NCI-H446 treated with DMSO at 0.1 percent for 48 hours (cell line): ENCODE measurements at places on chromosomes 13 and 19.

DNA sequence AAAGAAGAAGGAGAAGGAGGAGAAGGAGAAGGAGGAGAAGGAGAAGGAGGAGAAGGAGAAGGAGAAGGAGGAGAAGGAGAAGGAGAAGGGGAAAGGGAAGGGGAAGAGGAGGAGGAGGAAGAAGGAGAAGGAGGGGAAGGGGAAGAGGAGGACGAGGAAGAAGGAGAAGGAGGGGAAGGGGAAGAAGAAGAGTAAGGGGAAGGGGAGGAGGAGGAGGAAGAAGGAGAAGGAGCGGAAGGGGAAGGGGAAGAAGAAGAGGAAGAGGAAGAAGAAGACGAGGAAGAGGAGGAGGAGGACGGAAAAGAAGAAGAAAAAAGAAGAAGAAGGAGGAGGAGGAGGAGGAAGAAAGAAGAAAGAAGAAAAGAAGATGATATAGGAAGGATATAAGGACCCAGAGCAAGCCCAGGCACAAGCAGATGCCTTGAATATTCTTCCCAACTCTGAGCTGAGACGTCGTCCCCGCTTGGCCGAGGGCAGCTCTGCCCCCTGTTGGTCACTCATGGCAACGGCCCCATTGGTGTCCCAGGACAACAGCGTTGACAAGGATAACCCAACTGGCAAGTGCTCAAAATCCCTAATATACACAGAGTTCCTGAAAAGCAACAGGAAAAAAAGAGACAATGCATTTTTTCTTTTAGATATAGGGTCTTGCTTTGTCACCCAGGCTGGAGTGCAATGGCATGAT, 30.6 kb upstream of the IGSF23 start:
- DNase-seq, result no peak

- DNase-seq, result no peak
Measured at GRCh38 chr13:32165796-32166195, 134.2 kb downstream of the FRY start.

GRCh38 chr13:101157261-101157660, 259.0 kb downstream of the NALCN start:
- DNase-seq, result no peak

DNA sequence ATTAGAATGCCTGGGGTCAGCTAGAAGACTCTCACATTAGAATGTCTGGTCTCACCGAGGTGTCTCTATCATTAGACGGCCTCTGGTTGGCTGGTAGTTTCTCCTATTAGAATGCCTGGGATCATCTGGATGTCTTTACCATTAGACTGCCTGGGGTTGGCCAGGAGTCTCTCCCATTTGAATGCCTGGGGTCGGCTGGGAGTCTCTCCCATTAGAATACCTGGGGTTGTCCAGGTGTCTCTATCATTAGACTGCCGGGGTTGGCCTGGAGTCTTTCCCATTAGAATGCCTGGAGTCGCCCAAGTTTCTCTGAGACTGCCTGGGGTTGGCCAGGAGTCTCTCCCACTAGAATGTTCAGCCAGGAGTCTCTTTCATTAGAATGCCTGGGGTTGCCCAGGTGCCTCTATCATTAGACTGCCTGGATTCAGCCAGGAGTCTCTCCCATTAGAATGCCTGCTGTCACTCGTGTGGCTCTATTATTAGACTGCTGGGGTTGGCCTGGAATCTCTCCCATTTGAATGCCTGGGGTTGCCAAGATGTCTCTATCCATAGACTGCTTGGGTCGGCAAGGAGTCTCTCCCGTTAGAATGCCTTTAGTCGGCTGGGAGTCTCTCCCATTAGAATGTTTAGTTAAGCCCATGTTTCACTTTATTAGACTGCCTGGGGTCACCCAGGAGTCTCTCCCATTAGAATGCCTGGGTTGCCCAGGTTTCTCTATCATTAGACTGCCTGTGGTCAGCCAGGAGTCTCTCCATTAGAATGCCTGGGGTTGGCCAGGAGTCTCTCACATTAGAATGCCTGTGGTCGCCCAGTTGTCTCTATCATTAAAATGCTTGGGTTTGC, 1467.8 kb downstream of the UQCRFS1 start:
- no peak for DNase-seq

- no peak for DNase-seq
Measured at GRCh38 chr19:32418155-32418554, 12.6 kb downstream of the DPY19L3 start.

- DNase-seq, result no peak
Measured at GRCh38 chr19:50327013-50327412, 2.2 kb downstream of the KCNC3 start.

DNA sequence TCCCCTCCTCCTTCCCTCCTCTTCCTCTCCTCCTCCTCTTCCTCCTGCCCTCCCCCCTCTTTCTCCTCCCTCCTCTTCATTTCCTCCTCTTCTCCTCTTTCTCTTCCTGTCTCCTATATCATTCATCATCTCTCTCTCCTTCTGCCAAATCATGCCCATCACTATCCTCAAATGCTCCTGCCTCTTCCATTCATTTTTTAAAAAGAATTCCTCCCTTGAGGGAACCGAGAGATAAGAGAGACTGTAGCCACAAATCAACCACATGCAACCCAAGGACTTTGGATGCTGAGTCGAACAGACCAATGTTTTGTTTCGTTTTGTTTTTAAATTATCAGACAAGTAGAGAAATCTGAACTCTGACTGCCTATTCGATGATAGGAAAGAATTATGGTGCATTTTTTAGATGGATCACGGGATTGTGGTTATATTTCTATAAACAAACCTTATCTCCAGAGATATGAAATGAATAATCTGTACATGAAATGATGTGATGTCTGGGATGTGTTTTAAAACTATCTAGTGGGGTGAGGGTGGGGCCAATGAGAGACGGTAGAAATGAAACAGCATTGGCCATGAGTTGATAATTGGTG, 9.5 kb upstream of the ZNF541 start:
- DNase-seq, result no peak

- no peak for DNase-seq
Measured at GRCh38 chr13:33381906-33382305, 96.4 kb upstream of the STARD13 start.

DNA sequence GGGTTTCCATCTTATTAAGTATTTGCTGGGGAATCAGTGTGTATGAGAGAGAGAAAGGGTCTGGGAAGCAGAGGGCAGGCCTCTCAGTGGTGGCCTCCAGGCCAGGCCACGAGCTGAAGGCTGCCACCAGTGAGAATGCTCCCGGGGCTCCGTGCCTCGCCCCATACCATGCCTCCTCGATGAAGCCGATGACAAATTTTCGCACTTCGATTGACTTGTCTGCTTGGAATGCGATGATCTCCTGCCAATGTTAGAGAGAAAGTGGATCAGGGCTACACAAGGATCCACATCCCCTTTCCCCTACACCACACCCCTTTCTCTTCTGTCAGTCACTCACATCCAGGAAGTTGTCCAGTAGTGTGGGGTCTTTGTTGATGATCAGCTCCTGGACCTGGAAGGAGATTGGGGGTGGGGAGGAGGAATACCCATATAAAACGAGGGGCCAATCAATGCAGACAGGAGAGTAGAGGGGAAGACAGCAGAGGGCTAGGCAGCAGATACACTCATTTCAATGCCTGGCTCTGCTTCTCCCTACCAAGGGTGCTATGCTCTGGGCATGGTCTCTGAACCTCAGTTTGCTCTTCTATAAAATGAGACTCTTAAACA, 10.7 kb downstream of the SYMPK start:
- no peak for DNase-seq

- DNase-seq, result no peak
Measured at GRCh38 chr19:35435896-35436295, 12.2 kb upstream of the FFAR2 start.

DNA sequence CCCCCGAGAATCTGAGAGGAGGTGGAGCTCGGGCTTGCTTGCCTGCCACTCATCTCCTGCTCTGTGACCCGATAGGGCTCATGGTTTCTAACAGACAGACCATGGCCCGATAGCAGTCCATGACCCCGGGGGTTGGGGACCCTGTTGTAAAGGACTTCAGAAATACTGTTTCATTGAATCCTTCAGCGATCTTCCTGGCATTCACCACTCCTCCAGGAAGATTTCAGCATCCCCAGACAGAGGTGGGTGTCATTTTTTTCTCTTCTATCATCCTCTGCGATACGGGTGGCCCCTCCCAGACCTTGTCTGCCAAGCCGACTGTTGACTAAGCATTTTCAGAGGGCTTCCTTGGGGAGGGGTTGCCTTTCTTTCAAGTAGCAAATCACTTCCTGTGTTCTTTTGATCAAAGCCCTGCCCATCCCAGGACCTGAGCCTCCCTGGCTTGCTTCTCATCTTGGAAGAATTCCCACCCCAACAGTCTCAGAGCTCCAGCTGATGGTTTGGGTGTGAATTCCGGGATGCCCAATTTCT, 1.7 kb downstream of the MYO1F start:
- DNase-seq, result no peak

- DNase-seq, result no peak
Measured at GRCh38 chr19:29620931-29621351, 14.9 kb downstream of the POP4 start.
